NCI-H510A (cell line): ENCODE measurements at places on chromosomes 16 and 17.

GRCh38 chr16:52538511-52538910 lies 8.4 kb downstream of the TOX3 start:
- DNase-seq, result no peak

GRCh38 chr16:24776501-24777220 lies 47.2 kb downstream of the TNRC6A start:
- DNase-seq, result no peak

DNA sequence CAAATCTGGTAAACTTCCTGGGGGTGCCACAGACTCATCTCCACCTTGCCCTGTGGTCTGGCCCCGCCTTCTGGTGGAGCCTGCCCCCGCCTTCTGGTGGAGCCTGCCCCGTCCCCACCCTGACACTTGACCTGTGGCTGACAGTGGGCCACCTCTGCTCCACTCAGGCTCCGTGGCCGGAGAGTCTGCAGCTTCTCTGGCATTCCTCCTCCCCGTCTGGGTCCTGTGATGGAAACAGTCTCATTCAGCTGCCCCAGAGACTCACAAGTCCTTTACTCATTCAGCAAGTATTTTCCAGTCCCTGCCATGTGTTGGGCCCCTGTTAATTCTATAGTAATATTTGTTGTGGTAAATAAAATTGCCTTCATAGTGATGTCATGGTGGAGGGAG lies 21.0 kb upstream of the G6PC1 start:
- no peak for DNase-seq

DNA sequence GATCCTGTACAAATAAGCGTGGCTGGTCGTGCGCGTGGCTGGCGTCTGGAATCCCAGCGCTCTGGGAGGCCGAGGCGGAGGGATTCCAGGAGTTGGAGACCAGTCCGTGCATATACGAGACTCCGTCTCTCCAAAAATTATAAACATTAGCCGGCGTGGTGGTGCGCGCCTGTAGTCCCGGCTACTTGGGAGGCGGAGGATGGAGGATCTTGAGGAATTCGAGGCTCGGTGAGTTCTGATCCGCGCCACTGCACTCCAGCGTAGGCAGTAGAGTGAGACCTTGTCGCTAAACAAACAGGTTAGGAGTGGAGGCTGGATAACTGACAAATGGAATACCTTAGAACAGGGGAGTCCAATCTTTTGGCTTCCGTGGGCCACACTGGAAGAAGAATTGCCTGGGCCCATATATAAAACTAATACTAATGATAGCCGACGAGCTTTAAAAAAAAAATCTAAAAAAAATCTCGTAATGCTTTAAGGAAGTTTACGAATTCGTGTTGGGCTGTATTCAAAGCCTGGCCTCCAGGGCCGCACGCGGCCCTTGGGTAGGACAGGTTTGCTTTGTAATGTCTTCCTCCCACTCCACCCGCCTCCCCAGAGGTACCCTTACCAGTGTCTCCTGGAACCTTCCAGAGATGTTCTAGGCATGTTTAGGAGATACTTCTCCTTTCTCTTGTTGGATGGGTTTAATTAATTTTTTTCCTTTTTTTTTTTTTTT lies 909 bp upstream of the RSL1D1 start:
- DNase-seq, result no peak

DNA sequence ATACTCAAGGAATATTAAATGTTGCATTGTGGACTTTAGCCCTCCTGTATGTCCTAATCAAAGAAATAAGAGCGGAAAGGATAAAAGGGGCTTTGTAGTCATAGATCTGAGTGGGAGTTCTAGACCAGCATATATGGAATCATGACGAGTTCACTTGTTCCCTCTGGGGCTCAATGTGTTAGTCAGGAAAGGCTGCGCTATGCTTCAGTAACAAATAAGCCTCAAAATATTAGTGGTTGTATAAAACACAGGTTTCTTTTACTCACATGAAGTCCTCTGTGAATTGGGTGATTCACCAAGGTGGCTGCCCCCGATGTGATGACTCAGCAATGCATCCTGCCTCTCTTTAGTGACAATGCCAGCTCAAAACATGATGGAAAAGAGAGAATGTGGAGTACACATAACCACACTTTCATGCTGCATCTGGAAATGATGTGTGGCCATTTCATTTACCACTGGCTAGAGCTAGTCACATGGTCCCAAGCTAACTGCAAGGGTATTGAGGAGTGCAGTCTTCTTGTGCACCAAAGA lies 63.3 kb upstream of the IRX5 start:
- DNase-seq, result no peak
